Activated CD4-positive, alpha-beta T cell treated with anti-CD3 and anti-CD28 coated beads, Interleukin-2, amount 10 ng/mL, durations not matched to agents 7 days and 5 days (primary cell): ENCODE measurements at places on chromosomes 2 and 18.

GRCh38 chr2:9830685-9831410 is 12.4 kb upstream of the TAF1B start:
- DNase-seq, result peak; percentile 26

- no peak for DNase-seq
Measured at GRCh38 chr2:80417737-80418136, 113.2 kb upstream of the LRRTM1 start.

DNA sequence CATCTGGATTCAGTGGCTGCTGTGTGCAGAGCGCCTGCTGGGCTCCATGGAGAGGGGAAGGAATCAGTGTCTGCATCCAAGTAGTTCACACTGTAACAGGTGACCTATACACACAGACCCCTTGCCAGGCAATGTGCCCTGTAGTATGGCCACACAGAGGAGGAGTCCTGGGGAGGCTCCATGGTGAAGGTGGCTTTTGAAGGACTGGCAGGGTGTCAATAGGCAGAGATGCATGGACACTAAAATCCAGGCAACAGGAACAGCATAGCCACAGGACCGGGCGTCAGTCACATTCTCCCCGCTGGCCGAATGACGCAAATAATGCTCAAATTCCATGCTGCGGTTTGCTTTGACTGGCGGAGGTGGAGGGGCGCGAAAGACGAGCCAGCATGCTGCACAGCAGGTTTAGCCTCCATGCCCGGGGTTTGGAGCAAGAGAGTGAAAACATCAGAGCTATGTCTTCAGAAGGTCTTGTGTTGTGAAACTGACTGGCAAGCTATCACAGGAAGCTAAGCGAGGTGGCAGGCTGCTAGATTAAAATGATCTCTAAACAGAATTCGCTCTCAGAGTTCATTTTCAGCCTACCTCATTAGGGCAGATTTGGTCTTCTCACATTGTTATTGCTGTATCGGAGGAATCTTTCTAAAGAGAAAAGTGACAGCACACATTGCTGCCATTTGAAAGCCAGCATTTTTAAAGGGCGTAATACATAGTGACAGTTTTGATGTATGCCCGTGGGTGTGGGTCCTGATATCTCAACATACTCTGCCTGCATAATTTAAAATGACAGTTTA is 1.2 kb upstream of the CHMP1B start:
- peak; percentile 50 for DNase-seq

DNA sequence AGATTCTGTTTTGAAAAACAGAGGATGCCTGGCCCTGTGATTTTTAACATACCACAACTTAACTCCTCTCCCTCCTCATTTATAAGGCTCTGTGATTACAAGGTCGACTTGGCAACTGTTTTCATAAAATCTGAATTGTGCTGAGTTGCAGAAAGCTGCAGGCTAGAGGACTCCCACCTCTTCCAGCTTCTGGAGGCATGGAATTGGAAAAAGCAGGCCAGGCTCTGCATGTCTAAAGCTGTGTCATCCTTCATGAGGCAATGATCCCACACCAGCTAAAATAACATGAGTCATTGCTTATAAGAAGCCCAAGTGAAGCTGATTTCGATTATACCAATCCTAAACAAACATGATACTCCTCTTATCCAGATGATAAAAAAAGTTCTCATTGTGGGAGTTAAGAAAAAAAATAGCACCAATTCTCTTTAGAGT is 11.7 kb downstream of the ARHGAP28 start:
- DNase-seq, result no peak

DNA sequence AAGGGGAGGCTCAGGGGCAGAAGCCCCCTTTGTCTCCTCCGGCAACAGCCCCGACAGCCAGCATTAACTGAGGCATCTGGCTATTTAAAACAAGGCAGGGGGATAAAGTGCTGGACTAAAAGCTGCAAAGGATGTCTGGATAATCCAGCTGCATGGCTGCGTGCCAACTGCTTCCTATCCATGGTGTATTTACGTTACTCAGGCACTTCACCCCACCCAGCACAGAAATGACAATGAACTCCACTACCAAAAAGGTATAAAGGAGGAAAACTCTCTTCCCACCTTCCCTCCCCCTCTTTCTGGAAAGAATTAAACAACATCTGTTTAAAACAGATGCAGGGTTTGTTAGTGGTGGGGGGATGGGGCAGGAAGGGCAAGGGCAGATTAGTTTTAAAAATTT is 82.5 kb downstream of the SPRED2 start:
- no peak for DNase-seq

- no peak for DNase-seq
Measured at GRCh38 chr2:151937966-151938365, 109.7 kb upstream of the ARL5A start.

- no peak for DNase-seq
Measured at GRCh38 chr2:13504808-13505207, 788.1 kb downstream of the TRIB2 start.

- DNase-seq, result no peak
Measured at GRCh38 chr2:152200565-152201465, 25.3 kb upstream of the STAM2 start.

GRCh38 chr18:6509832-6510231 is 95.1 kb upstream of the L3MBTL4 start:
- no peak for DNase-seq

DNA sequence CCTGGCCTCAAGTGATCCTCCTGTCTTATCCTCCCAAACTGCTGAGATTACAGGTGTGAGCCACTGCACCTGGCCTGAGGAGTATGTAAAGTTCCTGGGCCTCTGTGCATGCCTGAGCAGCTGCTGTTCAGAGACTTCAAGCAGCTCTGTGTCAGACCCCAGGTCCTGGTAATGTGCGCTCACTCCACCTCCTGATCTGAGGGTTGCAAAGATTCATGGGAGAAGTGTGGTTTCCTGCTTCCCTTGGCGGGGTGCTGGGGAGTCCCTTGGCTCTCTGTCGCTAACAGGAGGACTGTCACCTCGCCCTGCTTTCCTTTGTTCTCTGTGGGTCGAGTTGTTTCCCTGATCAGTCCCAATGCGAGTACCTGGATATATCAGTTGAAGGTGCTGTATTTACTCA is 8.6 kb upstream of the IL36A start:
- peak; percentile 89 for DNase-seq

GRCh38 chr2:206718296-206718695 is at the start of gene DYTN:
DYTN (minus strand) TSS chr2:206718396; CDS start chr2:206718279, 117 bp downstream.
- DNase-seq, result no peak

- DNase-seq, result no peak
Measured at GRCh38 chr2:215833531-215834162, 179.7 kb downstream of the MREG start.

GRCh38 chr2:128790541-128791001 is 471.9 kb upstream of the HS6ST1 start:
- DNase-seq, result no peak

GRCh38 chr2:172114579-172114978 is 11.9 kb upstream of the DLX2 start:
- no peak for DNase-seq

- DNase-seq, result no peak
Measured at GRCh38 chr2:178392215-178392614, 58.8 kb downstream of the PRKRA start.
